ENCODE measurements at places on chromosomes 12 and 14. TPM values are rescaled to one million over a fixed set of nuclear protein-coding genes. Genes with fewer than 3 reads are reported as not detected.

Gene P2RX2
- total RNA-seq: 0.66 TPM

DNA sequence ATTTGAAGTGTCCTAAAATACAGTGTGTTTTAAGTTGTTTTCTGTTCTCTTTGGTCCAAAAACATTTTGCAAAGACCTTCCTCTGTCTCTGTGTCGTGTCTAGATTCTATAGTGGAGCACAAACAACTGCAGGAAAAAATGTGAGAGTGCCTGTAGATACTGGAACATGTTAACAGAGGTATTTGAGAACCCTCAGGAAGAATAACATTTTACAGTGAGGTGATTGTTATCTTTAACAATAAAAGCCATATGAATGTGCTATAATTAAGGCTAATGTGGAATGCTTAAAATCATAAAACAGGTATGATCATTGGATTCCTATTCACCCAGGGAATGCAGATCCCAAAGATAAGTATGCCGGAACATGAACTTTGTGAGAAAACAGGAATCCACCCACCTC is 98.0 kb downstream of the SAMD4A start:
- H3K4me1 ChIP-seq: peaks cover 3% of the 10 kb centered on the region
- H3K27me3 ChIP-seq: no peaks in the 10 kb centered on the region
- no peaks in the 10 kb centered on the region for H3K36me3 ChIP-seq
- no peak overlapping the region for H3K27ac ChIP-seq
- no peak overlapping the region for H3K4me3 ChIP-seq
- DNase-seq: no peak

DNA sequence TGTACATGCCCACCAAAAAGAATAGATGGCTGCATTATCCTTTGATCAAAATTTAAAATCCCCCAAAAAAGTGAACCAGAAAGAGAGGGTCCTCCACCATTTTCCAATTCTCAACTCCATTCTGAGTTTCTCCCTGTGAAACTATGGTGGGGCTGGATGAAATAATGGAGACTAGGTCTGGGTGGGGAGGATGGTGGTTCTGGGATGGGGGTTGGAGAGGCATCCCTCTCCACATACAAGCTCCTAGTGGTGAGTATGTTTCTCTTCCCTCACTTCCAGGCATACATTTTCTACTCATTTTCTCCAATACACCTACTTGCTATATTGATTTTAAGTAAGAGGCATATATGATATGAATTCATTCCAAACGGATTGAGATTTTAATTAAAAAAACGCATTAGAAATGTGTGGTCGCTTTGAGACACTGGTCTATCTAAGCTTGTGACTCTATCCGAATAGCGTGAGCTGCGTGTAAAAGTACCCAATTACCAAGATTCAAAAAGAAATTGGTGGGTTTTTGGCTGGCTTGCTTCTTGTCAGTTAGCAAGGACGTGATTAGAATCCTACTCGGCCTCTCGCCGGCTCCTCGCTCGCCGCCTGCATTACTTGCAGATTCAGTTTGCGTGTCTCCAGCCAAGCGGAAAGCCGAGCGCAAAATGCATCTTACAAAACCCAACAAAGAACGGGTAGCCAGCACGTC is 3.4 kb downstream of the ASCL1 start:
- H3K36me3 ChIP-seq: no peaks in the 10 kb centered on the region
- DNase-seq: no peak
- no peaks in the 10 kb centered on the region for H3K4me1 ChIP-seq
- peaks cover 100% of the 10 kb centered on the region for H3K27me3 ChIP-seq
- no peak overlapping the region for H3K4me3 ChIP-seq

Gene SDS
- total RNA-seq: 0.52 TPM

- DNase-seq: no peak
- H3K36me3 ChIP-seq: no peaks in the 10 kb centered on the region
- H3K27me3 ChIP-seq: no peaks in the 10 kb centered on the region
- no peaks in the 10 kb centered on the region for H3K4me1 ChIP-seq
- no peak overlapping the region for H3K27ac ChIP-seq
These were observed 289.3 kb downstream of the FBXL14 start for GRCh38 chr12:1305063-1305434.

GRCh38 chr14:71208702-71209357 is 301.6 kb downstream of the PCNX1 start:
- DNase-seq: no peak
- H3K27ac ChIP-seq: no peak overlapping the region
- no peaks in the 10 kb centered on the region for H3K4me1 ChIP-seq
